Right lobe of liver (tissue), 6 donors: ENCODE measurements at places on chromosomes 16 and 17. TPM values are rescaled to one million over a fixed set of nuclear protein-coding genes. Genes with fewer than 3 reads are reported as not detected.

- DNase-seq, result no peak
- H3K36me3 ChIP-seq, result no peaks in the 10 kb centered on the region
- H3K27ac ChIP-seq, result no peak overlapping the region
- H3K4me3 ChIP-seq, result no peak overlapping the region
Measured at GRCh38 chr17:55327225-55328088, 62.7 kb downstream of the HLF start.

DNA sequence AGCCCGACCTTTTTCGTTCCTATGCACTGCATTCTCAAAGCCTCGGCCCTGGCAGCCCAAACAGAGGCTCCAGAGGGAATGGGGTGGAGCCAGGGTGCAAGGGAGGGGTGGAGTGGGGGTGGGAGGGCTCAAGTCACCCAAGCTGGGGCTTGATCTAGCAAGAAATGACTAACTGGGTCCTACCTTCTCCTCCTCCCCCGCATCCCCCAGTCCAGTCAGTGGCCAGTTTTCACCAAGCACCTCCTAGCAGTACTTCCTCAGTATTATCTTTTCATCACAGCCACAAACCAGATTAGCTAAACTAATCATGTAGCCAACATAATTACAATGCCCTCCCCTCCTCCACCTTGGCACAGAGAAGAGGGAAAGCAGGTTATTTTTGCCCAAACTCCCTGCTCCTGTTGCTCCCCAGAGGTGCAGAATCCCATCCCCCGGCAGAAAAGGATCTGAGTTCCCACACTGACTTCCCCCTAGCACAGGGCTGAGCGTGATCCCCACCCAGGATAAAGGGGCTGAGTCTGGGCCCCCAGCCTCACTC lies 2.2 kb downstream of the JUP start:
- H3K27ac ChIP-seq, result peak overlapping the region; percentile 91
- DNase-seq, result no peak
- no peaks in the 10 kb centered on the region for H3K27me3 ChIP-seq
- H3K4me3 ChIP-seq, result no peak overlapping the region
- peaks cover 25% of the 10 kb centered on the region for H3K4me1 ChIP-seq
- no peaks in the 10 kb centered on the region for H3K36me3 ChIP-seq

DNA sequence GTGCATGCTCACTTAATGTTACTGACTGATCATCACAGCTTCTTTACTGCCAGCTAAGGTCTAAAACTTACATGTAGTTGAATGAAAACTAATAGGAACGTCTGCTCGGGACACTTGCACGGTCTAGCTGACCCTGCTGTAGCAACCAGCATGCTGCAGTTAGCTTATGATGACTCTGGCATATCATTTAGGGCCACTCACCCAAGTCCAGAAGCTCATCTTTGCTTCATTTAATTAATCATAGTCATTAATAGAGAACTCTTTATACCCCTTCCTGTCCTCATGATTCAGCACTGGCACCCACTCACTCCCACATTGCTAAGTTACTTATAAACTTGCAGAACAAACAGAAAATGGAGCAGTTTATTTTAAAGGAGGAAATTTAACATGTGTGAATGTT lies 136.3 kb downstream of the NLK start:
- no peak overlapping the region for H3K4me3 ChIP-seq
- no peaks in the 10 kb centered on the region for H3K36me3 ChIP-seq
- H3K4me1 ChIP-seq, result peaks cover 6% of the 10 kb centered on the region
- no peak for DNase-seq
- peak overlapping the region; percentile 31 for H3K27ac ChIP-seq
- H3K27me3 ChIP-seq, result no peaks in the 10 kb centered on the region

- no peaks in the 10 kb centered on the region for H3K27me3 ChIP-seq
- H3K36me3 ChIP-seq, result no peaks in the 10 kb centered on the region
- peak overlapping the region; percentile 76 for H3K4me3 ChIP-seq
- DNase-seq, result no peak
- no peaks in the 10 kb centered on the region for H3K4me1 ChIP-seq
- peak overlapping the region; percentile 97 for H3K27ac ChIP-seq
Measured at GRCh38 chr16:70453892-70454221, 538 bp upstream of the FCSK start.

DNA sequence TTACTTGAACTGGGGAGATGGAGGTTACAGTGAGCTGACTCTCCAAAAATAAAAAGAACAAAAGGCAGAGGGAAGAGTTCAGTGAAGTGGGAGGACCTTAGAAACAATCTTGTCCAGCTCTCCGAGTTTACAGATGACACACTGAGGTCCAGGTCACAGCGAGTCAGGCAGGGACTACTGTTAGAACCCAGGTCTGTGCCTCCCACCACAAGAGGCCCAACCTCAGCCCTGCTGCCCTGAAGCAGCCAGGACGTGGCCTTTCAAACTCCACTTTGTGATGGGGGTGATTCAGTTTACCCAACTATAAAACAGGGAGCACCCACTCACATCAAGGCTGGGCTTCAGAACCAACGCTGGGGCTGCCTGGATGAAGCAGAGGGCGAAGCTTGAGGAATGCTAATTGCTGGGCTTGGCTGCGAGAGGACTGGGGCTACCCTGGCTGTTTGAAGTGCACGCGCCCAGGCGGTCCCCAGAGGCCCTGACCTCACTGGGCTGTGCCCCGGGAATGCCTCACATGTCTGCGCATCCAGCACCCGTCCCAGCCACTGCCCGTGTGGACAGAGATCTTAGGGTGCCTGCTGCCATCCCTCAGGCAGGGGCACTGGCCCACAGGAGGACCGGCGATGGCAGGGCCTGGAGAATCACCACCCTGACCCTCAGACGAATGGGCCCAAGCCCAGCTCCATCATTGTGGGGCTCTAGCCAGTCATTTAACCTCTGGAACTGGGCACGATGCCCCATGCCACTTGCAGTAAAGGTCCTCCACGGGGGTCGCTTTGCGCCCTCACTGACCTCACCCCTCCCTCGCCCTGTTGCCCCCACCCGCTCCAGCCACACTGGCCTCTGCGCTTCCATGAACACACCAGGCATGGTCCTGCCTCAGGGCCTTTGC lies 11.4 kb downstream of the SLC5A10 start:
- no peaks in the 10 kb centered on the region for H3K4me1 ChIP-seq
- no peak overlapping the region for H3K4me3 ChIP-seq
- H3K36me3 ChIP-seq, result no peaks in the 10 kb centered on the region
- no peak overlapping the region for H3K27ac ChIP-seq

GRCh38 chr17:32111141-32111771 lies 31.0 kb upstream of the RHOT1 start:
- no peak overlapping the region for H3K27ac ChIP-seq
- no peaks in the 10 kb centered on the region for H3K27me3 ChIP-seq
- DNase-seq, result no peak
- no peak overlapping the region for H3K4me3 ChIP-seq
- H3K36me3 ChIP-seq, result no peaks in the 10 kb centered on the region

- H3K27ac ChIP-seq, result no peak overlapping the region
- H3K4me3 ChIP-seq, result no peak overlapping the region
- H3K36me3 ChIP-seq, result no peaks in the 10 kb centered on the region
- no peaks in the 10 kb centered on the region for H3K4me1 ChIP-seq
- no peaks in the 10 kb centered on the region for H3K27me3 ChIP-seq
Measured at GRCh38 chr17:56652628-56653027, 59.1 kb downstream of the NOG start.

DNA sequence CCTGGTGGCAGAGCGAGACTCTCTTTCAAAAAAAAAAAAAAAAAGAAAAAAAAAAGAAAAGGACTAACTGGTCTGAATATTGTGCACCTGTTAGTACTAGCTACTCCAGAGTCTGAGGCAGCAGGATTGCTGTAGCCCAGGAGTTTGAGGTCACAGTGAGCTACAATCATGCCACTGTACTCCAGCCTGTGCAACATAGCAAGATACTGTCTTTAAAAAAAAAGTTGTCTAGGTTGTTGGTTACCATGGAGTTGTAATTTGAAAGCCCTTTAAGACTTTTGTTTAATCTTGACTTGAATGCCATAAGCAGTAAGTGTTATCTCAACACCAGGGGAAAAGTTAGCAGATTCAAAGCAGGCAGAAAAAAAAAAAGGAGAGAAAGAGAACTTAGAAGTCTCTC lies 10.9 kb upstream of the C16orf54 start:
- no peaks in the 10 kb centered on the region for H3K27me3 ChIP-seq
- H3K27ac ChIP-seq, result no peak overlapping the region
- H3K4me3 ChIP-seq, result no peak overlapping the region
- no peaks in the 10 kb centered on the region for H3K36me3 ChIP-seq
- H3K4me1 ChIP-seq, result peaks cover 21% of the 10 kb centered on the region
- DNase-seq, result no peak

DNA sequence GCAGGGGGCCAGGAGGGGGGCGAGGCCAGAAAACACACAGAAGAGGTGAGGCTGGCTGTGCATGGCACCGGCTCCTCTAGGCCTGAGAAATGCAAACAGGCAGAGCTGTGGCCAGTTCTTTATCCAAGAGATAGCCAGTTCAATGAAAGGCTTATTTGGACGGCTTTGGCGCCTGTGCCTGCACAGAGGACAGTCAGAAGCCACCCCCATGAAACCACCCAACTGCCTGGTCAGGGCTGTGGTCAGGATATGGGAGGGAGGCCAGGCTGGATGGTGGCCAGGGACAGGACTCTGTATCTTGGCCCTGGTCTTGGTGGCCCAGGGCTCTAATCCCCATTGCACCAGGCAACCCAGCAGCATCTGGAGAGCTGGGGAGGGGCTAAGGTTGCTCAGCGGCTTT lies 24.5 kb upstream of the GPRC5C start:
- peak; percentile 70 for DNase-seq
- no peak overlapping the region for H3K4me3 ChIP-seq
- no peak overlapping the region for H3K27ac ChIP-seq
- H3K27me3 ChIP-seq, result no peaks in the 10 kb centered on the region

GRCh38 chr17:46851029-46851741 lies at the start of gene WNT9B:
Gene WNT9B (plus strand): TSS chr17:46851583. CDS start chr17:46851639, 56 bp downstream.
- peak; percentile 58 for DNase-seq
- H3K4me3 ChIP-seq, result peak within 1 kb of the TSS; percentile 39
- no peaks in the 10 kb centered on the region for H3K4me1 ChIP-seq
- H3K27ac ChIP-seq, result no peak within 1 kb of the TSS

- H3K27ac ChIP-seq, result no peak overlapping the region
- no peaks in the 10 kb centered on the region for H3K36me3 ChIP-seq
- H3K4me3 ChIP-seq, result no peak overlapping the region
Measured at GRCh38 chr16:12544477-12545296, 259.0 kb downstream of the CPPED1 start.

DNA sequence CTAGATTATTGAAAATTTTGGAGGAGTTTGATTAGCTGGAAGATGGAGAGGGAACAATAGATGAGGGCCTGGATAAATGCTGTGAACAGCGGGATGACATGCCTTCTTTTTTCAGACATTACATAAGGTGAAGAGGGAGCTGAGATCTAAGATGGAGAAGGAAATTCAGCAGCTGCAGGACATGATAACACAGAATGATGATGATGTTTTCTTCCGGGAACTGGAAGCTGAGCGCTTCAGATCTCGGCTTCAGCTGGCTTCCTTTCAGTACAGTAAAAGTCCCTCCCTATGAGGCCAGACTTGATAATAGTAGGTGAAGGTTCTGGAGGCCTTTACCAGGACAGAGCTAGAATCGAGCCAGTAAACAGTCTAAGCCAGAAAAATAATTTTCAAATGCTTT lies 30.7 kb downstream of the CEP95 start:
- no peak overlapping the region for H3K4me3 ChIP-seq
- no peaks in the 10 kb centered on the region for H3K27me3 ChIP-seq
- peaks cover 4% of the 10 kb centered on the region for H3K36me3 ChIP-seq

DNA sequence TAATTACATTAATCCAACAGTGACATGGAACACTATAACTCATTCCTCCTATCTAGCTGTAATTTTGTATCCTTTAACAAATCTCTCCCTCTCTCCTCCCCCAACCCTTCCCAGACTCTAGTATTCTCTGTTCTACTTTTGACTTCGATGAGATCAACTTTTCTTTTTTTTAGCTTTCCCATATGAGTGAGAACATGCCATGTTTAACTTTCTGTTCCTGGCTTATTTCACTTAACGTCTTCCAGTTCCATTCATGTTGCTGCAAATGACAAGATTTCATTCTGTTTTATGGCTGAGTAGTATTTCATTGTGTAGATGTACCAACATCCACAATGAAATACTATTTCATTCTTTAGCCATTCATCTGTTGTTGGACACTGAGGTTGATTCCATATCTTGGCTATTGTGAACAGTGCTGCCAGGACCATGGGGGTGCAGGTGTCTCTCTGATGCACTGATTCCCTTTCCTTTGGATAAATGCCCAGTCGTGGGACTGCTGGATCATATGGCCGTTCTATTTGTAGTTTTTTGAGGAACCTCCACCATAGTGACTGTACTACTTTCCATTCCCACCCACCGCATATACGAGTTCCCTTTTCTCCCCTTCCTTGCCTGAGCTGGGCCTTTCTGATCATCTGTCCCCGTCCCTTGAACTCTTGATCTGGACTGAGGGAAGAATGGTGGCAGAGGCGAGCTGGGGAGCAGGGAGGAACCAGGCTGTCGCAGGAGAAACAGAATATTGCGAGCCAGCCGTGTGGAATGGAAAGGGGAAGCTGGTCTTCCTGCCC lies 7.7 kb upstream of the CEP295NL start:
- no peaks in the 10 kb centered on the region for H3K36me3 ChIP-seq
- H3K27me3 ChIP-seq, result no peaks in the 10 kb centered on the region
- H3K27ac ChIP-seq, result no peak overlapping the region
- no peaks in the 10 kb centered on the region for H3K4me1 ChIP-seq
- no peak for DNase-seq
- H3K4me3 ChIP-seq, result no peak overlapping the region

DNA sequence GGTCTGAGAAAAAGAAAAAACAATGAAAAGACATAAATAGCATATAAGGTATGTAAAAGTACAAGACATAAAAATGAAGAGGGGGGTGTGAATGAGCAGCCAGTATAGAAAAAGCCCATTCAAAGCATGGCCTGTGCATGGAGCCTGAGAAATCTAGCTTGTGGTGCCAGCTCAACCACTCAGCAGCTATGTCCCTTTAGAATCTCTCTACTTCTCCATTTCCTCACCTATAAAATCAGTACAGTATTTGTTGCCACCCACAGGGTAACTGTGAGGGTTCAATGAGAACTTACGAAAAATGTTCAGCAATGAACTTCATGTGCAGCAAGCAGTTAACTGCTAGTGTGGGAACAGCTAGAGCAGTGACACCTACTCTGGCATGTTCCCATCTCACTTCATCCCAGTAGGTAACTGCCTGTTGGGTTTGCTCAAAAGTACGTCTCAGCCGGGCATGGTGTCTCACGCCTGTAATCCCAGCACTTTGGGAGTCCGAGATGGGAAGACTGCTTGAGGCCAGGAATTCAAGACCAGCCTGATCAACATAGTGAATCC lies 15.3 kb downstream of the CYTH1 start:
- H3K27ac ChIP-seq, result no peak overlapping the region
- no peaks in the 10 kb centered on the region for H3K27me3 ChIP-seq
- H3K4me1 ChIP-seq, result peaks cover 24% of the 10 kb centered on the region
- DNase-seq, result no peak
- H3K36me3 ChIP-seq, result no peaks in the 10 kb centered on the region

The PDPR gene
- 6.5 TPM for total RNA-seq

The PEMT gene
- total RNA-seq, result 167 TPM

The TSR1 gene
- 10.9 TPM for total RNA-seq

The PLXDC1 gene
- total RNA-seq, result 0.68 TPM

The CFAP97D1 gene
- total RNA-seq, result not detected
